ENCODE measurements at places on chromosomes 5 and 9.

- peak; percentile 74 for DNase-seq
Observed at GRCh38 chr5:39794513-39795210, 369.9 kb upstream of the DAB2 start.

DNA sequence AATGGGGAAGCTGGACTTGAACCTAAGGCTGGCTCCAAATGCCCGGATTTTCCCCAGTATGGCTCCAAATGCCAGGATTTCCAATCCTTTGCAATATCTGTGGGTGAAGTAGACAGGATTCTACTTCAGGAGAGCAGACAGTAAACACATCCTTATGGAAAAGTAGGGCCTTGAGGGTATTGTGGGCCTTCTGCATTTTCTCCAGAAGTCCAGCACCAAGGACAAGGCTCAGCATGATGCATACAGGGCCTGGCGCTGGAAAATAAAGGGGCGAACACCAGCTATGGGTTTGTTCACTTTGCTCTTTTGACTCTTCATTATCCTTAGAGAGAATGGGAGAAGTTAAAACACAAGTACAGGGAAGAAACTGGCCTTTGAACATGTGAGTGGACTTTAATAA is 347.5 kb downstream of the SEMA5A start:
- DNase-seq = no peak

- no peak for DNase-seq
Observed at GRCh38 chr5:149857499-149857898, 87.1 kb downstream of the PDE6A start.

- DNase-seq = no peak
Observed at GRCh38 chr5:110070836-110071235, 381.1 kb downstream of the MAN2A1 start.

GRCh38 chr5:145969714-145970092 is 33.3 kb downstream of the SH3RF2 start:
- no peak for DNase-seq

GRCh38 chr5:89297066-89297465 is 414.1 kb upstream of the MEF2C start:
- no peak for DNase-seq

GRCh38 chr5:64612344-64612961 is 77.8 kb upstream of the SHISAL2B start:
- peak; percentile 34 for DNase-seq

GRCh38 chr9:130570208-130570607 is 9.2 kb upstream of the FUBP3 start:
- no peak for DNase-seq

DNA sequence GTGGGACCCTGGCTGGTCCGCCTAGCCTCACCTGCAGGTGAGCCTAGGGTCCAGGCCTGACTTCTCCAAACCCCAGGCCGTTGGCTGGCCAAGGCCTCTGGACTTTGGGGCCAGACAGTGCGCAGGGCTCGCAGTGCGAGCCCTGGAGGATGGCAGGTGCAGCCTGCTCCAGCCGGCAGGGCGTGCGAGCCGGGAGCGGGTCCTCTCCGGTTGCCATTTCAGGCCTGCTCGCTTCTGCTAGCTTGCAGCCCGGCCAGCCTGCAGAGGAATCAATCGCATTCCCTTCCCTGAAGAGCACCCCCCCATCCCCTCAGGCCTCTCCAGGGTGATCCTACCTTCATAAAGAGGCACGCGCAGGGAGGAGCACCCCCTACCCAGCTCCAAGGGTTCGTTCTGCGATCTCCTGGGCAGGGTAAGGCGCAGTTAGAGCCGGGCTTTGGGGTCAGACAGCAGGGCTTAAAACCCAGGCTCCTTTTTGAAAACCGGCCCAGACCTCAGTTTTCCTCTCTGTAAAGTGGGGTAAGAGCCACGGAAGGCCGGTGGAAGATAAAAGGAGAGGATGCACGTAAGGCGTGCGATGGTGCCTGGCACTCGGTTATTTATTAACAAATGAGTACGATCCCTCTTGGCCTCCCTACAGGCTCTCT is 6.2 kb downstream of the BARHL1 start:
- no peak for DNase-seq

- DNase-seq = no peak
Observed at GRCh38 chr9:130159915-130160670, 12.1 kb upstream of the NCS1 start.

DNA sequence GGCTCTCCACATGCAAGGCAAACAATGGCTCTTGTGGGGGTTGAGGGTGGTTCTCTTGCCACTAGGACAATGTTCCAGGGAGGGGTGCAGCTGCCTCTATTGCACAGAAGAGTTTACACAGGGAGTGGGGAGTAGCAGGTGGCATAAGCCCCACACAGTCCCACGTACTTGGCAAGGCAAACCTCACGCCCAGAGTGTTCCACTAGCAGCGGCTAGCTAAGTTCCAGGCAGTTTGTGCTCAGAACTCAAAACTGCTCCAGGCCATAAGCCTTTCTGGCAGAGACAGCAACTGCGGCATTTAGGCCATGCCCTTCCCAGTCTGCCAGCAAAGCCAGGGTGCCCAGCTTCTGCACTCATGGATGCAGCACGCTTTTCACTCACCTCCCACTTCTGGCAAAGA is 29.0 kb upstream of the BTNL3 start:
- no peak for DNase-seq

DNA sequence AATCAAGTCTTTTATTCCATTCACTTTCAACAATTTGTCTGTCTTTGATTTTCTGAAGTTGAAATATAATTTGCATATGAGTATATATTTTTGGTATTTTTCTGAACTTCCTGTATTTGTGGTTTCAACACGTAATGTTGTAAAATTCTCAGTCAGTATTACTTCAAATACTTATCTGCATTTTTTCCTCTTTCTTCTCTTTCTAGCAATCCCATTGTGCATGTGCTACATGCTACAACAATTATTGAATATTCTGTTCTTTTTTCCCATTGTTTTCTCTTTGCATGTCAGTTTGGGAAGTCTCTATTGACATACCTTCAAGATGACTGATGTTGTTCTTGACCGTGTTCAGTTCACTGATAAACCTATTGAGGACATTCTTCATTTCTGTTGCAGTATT is 5.6 kb upstream of the ANKRD18A start:
- DNase-seq = no peak

- no peak for DNase-seq
Observed at GRCh38 chr5:116038817-116039216, 6.5 kb downstream of the ARL14EPL start.

DNA sequence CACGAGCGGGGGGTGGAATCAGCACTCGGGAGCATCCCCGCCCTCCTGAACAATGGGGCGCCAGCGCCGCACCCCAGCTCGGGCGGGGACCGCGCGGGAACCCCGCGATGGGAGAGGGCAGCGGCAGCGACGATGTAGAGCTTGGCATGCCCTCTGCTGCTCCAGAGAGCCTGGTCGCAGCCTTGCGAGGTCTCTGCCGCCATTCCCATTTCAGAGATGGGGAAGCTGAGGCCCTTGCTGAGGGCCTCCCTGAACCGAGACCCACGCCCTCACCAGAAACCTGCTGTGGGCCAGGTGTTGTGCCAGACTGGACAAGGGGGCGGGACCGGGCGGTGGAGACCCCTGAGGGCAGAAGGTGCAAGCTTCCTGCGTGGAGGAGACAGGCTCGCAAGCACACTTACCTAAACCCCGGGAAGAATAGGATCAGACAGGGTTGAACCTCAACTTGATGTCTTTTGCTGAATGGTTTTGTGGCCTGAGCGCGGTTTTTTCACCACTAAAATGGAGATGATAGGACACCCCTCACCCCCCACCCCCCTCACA is 647 bp upstream of the MEGF9 start:
- DNase-seq = no peak

- no peak for DNase-seq
Observed at GRCh38 chr5:124044613-124045012, 532.6 kb downstream of the CSNK1G3 start.

All from fibroblast of skin of left quadriceps (primary cell).